ENCODE measurements at places on chromosomes 5 and 9. TPM values are rescaled to one million over a fixed set of nuclear protein-coding genes. Genes with fewer than 3 reads are reported as not detected.

- peak; percentile 90 for DNase-seq
Measured at GRCh38 chr9:33297432-33297831, 7.1 kb downstream of the NFX1 start.

- DNase-seq = no peak
Measured at GRCh38 chr9:111178331-111179055, 140.2 kb upstream of the LPAR1 start.

DNA sequence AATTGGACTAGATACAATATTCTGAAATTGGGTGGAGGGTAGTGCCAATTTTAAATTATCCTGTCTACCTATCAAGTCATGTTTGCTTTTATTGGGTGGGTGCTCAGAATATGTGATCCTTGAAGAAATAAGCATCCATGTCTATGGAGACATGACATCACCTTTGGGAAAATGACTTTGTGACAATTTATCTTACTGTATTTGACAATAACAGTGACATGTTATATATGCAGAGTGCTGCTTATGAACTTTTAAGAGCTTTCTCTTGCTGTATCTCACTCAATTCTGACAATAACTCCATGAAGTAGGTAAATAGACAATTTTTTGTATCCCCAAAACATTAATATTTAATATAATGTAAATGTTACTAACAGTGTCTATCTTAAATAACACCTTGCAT is 15.1 kb upstream of the ACTBL2 start:
- DNase-seq = no peak

DNA sequence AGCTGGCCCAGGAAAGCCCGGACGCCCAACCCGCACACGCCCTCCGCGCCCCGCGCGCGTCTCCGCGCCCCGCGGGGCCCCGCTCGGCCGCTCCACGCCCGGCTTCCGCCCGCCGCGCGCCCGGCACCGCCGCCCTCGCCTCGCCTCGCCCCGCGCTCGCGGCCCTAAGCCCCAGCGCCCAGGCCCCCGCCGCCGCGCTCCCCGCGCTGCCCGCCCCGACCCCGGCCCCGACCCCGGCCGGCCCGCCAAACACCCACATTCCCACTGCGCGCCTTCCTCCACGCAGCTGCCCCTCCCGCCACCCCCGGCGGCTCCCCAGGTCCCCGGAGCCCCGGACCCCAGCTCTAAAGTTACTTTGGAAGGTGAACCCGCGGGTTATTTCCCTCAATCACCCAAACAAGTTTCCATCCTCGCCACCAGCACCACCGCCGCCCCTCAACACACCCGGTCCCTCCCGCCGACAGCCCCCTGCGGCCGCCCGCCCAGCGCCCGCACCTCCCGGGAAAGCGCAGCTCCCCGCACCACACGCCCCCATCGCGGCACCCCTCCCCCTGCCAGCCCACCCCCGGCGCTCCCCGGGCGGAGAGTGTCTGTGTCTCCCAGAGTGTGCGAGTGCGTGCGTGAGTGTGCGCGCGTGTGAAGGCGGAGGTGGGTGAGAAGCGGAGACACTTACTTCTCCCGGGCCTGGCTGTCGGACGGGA is 439 bp downstream of the SSBP2 start:
- no peak for DNase-seq

- no peak for DNase-seq
Measured at GRCh38 chr5:55052383-55052931, 28.4 kb downstream of the GZMK start.

- DNase-seq = no peak
Measured at GRCh38 chr5:176360894-176361436, 599 bp downstream of the KIAA1191 start.

DNA sequence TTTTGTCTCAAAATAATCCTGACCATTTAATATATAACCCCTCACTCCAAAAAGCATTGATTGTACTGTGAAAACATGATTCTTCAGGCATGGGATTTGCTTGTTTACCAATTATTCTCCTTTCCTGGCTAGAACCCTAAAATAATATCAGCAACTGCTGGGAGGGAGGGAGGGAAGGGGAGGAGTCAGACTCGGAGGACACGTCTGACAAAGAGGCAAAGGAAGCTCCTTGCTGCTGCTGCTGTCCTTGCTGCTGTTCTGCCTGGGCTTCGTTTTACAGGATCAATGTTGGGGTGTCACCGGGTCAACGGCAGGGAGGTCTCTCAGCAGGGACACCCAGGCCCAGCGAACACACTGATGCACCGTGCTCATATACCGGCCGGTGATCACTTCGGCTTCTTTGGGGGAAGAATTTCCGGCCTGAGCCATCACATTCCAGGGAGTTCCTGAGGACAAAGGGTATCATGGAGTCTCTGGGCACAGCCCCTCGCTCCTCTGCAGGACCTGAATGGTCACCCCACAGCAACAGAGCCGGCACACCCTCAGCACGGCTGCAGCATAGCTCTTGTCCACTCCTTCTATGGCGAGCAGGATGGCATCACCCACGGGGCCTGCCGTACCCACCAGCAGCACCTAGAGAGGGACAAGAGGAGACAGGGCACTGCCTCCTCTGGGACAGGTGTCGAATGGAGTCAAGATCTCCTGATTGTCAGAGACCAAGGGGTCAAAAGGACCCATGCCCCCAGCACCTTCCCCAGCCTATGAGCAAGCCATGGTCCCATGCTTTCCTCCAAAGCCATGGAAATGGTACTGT is 27.9 kb downstream of the MED10 start:
- no peak for DNase-seq

- DNase-seq = no peak
Measured at GRCh38 chr9:99593610-99594009, 228.1 kb upstream of the NR4A3 start.

DNA sequence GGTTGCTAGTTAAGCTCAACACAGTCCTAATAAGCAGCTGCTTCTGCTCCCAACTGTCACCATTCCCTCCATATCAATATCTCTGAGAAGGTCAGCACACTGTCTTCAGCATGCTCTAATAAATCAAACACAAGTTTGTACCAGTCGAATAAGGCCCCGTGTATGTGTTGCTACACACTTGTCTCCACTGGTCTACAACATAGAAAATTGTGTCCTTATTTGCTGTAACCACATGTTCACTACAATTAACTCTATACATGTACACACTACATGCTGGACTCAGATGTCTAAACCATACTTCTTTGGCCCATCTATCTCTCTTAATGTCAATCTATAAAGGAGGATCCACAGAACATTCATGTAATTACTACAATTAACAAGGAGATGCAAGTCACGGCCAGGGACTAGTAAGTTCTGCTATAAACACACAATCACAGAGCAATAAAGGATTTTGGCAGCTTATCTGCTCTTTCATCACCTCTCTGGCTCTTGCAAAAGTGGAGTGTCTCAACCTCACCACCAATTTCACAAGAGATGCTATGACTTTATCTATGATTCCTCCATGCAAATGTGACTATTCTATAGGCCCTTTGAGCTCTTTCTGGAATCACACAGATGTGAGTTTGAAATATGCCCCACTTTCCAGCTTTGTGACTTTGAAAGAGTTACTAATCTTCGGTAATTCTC is 143.9 kb downstream of the SEMA5A start:
- DNase-seq = no peak

DNA sequence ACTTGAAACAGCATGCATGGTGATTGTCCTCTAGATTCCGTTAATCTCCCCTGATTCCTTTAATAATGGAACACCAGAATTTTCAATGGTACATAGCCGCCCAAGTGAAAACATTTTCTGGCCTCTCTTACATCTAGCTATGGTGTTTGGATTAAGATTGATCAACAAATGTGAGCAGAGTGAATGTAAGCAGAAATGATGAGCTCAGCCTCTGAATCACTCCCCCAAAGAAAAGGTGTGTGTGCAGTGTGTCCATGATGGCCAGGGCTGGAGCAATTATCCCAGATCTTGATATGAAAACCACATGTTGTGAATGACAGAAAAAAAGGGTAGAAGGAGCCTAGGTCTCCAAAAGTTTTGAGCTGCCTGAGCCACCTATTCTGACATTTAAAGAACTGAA is 55.3 kb downstream of the OR2K2 start:
- no peak for DNase-seq

DNA sequence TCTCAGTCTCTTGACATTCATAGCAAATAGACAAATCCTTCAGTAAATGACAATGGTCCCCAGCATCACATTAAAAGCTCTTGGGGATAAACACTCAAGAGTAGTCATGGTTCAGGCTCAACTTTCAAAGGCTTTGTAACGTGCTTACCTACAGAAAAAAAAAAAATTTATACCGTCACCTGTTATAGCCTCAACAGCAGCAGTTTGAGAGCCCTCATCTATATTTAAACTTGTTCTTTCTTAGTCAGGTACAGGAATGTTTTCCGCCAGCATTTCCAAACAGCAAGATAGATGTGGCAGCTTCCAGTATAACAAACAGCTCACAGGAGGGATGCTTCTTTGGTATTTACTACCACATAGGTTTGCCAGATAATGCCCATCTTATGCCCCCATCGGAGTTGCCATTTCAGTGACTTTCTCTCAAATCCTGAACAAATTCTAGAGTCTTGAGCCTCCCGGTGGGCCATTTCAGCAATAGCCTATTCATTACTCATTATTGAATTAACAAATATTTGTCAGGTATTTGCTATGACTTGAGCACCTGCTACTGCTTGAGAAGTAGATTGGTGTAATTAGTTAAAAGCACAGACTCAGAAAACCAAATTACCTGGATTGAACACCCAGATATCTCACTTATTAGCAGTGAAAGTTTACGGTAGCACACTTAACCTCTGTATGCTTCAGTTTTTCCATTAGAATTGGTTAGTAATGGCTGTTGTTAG is 470.0 kb downstream of the EBF1 start:
- no peak for DNase-seq

DNA sequence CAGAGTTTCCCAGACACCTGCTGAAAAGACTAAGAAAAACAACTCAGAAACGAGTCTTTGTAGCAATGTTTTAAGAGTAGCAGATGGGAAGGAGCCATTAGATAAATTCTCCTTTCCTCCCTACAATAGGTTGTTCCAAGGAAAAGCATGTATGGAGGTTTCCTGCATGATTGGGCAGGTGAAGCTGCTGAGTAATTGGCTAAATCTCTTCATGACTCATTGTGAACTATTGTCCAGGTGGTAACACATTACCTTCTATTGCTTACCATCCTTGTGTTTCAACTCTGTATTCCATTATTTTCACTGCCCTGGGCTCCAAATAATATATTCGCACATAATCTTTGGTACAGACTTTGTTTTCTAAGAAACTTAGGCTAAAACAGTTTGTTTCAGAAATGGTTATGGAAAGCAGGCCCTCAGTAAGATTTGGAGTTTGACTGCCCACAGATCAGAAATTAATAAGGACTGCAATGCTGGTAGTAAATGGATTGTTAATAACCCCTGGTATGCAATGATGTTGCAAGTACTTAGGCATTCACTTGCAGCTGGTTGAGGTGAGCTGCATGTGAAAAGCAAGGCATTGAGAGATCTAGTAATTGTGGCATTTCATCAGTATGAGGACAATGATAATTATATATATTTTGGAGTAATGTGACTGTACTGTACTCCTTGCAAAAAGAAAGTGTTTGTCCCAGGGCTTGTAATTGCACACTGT is 281.4 kb upstream of the VLDLR start:
- no peak for DNase-seq

- DNase-seq = no peak
Measured at GRCh38 chr9:96158147-96158546, 143.8 kb downstream of the HSD17B3 start.

GRCh38 chr9:110307191-110307590 is 30.5 kb downstream of the TXNDC8 start:
- DNase-seq = peak; percentile 40

DNA sequence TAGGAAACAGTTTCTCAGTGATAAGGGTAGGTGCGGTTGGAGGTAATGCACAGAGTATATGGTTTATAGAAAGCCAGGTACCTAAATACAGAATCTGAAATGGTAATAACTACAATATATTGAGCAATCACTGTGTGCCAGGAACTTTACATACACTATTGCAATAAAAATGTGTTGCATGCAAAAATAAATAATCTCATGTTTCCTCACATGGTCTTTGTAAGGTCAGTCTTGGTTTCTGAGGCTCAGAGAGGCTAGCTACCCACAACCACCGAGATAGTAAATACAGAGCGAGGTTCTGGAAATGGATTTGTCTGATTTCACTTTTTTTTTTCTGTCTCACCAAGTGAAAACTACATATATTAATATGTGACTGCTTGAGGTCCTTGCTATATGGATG is 128.9 kb downstream of the CAMK4 start:
- no peak for DNase-seq

DNA sequence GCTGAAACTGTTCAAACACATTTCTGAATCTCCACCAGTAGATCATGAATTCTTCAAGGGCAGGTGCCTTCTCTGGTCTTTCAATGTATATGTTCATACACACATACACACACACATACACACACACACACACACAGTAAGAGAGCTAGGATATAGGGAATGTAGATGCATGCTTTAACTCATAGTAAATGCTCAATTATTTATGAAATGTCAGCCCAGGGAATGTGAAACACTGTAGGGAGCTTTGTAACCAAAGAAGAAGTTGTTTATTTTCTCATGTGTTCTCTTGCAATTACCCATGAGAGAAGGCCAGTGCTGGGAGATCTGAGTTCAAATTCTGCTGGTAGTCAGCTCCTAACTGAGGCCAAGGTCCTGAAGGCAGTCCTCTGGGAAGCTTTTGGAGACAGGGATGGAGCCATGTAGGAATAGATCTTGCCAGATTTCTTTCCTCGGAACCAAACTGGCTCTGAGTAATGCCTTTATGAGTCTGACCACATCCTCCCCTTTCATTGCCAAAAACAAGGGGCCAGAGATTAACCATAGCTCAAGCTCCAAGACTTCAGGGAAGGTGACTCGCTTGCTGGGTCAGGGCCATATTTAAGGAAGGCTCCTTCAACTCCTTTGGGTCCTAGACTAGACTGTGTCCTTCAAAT is 487.0 kb upstream of the TNC start:
- no peak for DNase-seq

DNA sequence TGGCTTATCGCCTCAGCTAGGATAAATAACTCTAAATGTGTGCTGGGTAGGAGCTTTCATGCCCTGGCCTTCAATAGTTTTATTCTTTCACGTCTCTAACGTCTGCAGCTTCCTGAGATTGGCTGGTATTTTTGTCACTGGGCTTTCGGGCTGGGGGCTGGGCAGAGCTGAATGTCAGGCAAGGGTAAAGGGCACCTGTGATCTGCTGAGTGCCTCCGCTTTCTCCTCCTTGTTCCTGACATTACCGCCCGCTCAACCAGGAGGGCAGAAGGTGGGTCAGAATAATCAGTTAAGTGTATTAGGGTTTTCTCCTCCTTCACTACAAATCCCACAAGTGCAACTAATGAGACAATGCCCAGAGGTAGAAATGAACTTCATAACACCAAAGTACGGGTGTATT is 216.6 kb downstream of the TSSK1B start:
- no peak for DNase-seq

DNA sequence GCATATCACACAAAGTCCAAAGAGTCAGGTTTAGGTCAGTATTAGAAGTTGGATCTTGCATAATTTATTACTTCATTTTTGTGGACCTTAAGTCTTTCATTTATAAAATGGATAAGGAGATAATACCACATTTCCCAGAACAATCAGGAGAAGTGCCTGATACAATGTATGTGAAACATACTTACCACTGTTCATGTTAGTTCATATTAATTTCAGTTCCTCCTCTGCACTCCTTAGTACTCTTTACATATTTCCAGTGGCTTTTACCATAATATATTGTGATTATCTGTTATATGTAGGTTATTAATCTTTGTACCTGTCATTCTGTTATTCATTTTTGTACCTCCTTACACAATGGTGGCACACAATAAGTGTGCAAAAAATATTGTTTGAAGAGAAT is 214.4 kb downstream of the ARL15 start:
- peak; percentile 6 for DNase-seq

BAAT gene
- polyA plus RNA-seq = 0.60 TPM

IFNK gene
- 0.06 TPM for polyA plus RNA-seq

ACTBL2 gene
- polyA plus RNA-seq = 0.01 TPM

PTPA gene
- 70.1 TPM for polyA plus RNA-seq

SAXO1 gene
- polyA plus RNA-seq = 0.06 TPM

IFNA21 gene
- polyA plus RNA-seq = 0.13 TPM

All from large intestine (tissue), 12 donors.